ENCODE measurements at places on chromosomes 4 and X.
A peak's percentile ranks its signal among the peaks of the same experiment; 100 is the strongest.

DNA sequence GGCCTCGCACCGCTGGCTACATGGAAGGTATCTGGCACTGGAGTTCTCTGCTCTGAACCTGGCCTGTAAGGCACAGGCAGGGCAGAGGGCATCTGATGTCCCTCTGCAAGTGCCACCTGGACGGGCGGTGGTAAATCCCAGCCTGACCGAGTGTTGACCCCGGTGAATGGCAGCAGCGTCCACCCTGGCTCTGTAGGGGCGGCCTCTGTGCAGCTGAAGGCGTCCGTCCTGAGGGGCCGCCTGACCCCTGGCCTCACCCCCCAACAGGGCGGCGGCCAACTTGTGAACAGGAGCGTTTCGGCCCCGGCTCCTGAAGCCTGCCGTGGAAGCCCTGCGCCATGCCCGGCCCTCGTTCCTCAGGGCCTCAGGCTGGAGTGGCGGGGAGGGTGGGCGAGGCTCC, 51.4 kb downstream of the CPZ start:
- DNase-seq = no peak

DNA sequence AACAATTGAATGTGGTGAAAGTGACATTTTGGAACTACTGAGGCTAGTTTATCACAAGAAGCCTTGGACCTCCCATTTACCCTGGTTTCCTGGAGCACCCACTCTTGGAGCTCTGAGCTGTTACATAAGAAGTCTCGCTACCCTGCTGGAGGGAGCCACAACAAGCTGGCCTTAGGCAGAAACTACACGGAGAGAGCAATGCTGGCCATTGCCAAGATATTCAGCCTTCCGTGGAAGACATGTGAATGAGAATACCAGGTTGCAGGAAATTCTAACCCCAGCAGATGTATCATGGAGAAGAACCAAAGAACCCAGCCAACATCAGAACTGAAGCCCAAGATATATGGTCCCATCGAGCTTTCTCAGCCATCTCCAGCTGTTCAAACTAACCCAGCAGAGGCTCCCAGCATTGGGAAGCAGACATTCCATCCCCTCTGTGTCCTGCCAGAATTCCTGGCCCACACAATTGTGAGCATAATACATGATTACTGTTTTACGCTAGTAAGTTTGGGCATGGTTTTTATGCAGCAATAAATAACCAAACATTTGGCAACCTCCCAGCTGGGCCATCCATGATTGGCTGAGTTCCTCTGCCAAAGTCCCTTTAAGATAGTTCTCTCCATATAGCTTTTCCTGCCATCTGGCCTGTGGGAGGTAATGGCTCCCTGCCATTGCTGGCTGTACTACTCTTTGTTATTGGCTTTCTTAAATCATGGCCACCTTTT, 17.9 kb upstream of the PDE5A start:
- DNase-seq = no peak

DNA sequence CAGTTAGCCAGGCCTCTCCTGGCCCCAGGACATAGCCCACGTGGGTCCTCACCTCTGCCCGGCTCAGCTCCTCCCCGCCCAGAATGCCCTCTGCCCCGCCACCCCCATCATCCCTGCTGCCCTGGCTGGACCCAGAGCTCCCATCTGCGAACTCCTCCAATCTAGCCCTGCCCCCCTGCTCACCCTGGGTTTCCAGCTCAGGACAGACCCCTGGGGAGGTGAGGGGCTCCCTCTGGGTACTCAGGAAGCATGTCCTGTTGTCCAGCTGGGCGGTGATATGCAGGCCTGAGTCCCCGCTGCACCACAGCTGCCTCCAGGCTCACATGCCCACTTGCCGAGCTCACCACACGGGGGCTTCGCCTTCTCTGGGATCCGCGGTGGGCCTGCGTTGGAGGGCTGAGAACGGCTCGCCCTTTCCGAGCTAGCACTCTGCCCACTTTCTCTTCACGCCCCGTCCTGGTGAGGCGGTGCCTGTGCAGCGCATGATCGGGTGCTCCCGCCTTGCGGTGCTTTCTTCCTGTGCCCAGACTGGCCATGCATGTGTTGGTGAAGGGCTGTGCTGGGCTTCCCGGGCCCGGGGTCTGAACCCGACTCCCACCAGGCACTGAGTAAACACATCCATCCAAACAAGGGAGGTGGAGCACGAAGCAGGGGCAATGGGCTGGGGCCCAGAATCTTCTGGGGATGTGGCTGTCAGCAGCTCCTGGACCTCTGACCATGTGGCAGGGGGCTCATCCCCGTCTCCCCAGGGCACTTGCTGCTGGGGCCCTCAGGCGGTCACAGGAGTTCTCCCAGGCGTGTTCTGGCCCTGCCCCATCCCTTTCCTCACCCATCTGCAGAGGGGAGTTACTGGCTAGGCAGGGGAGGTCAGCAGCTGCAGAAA, 74.3 kb downstream of the RGS12 start:
- no peak for DNase-seq

- DNase-seq = no peak
These were observed 430.6 kb downstream of the BCOR start for GRCh38 chrX:39667191-39667590.

DNA sequence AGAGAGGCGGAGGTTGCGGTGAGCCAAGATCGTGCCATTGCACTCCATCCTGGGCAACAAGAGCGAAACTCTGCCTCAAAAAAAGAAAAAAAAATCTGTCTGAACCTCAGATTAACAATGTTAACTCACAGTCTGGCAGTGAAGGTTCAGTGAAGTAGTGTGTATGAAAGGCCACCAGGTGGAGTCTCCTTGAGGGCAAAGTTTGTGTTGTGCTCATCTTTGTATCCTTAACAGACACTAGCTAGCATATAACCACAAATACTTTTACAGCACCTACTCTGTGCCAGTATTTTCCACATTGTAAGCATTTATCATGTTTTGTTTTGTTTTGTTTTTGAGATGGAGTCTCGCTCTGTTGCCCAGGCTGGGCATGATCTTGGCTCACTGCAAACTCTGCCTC, 46.0 kb upstream of the MGST2 start:
- DNase-seq = no peak

DNA sequence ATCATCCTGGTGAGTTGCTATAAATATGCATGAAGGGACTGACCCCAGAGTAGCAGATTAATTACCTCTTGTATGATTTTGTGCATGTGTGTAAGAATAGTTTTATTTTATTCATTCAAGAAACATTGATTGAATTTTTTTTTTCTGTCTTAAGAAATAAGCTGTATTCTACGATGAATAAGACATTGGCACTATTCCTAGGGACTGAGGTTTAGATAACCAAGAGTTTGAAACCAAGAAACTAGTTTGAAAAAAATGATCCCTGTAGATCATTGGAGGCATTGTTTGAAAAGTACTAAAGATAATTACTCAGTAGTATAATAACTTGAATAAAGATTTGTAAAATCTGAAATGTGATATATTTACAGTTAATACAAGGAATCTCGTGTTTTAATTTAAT, 1086.9 kb downstream of the PCDH7 start:
- no peak for DNase-seq

GRCh38 chrX:70554081-70554480, 109.4 kb downstream of the DLG3 start:
- DNase-seq = no peak

DNA sequence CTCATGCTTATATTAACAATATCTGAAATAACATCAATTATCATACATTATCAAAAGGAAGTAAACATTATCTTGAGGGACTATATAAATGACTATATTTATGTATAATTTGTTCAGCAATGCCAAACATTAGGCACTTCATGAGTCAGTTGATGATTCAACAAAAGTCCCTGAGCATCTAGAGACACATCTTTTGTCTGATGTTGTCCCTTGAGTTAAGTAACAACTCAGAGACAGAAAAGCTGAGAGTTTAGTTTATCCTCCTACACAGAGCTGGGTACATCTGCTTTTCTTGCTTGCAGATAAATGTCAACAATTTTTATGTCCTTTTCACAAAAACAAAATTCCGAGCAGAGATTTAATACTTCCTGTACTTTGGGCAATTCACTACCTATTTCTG, 311.1 kb downstream of the INPP4B start:
- DNase-seq = no peak

- no peak for DNase-seq
These were observed 6.1 kb downstream of the XPNPEP2 start for GRCh38 chrX:129744861-129745321.

DNA sequence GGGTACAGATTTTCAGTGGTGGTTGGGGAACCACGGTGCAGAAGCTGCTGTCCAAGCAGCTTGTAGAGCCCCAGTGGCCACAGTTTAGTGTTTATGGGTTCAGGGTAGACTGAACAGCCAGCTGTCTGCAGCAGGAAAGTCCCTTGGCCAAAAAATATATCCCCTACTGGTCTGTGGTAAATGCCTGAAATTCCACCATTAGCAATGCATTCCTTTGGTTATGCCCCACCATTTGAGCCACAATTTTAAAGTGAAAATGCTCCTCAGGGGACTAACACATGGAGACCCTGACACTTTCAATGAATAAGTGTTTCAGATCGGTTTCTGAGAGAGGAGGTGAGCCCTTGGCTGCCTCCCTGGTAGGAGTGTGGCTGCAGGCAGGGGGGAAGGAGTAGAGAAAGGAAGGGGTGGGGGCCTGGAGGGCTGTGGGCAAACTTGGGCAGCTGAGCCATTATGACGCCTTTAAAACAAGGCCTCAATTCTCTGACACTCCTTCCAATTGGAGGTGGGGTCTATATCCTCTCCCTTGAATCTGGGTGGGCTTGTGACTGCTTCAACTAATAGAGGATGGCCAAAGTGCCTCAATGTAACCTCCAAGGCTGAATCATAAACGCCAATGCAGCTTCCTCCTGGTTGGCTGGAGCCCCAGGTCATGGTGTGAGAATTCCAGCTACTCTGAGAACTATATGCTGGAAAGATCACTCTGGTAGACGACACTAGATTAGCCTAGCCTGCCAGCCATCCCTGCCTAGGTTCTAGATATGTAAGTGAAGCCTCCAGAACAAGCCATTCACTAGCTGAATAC, 75.8 kb upstream of the ATP6AP2 start:
- no peak for DNase-seq

DNA sequence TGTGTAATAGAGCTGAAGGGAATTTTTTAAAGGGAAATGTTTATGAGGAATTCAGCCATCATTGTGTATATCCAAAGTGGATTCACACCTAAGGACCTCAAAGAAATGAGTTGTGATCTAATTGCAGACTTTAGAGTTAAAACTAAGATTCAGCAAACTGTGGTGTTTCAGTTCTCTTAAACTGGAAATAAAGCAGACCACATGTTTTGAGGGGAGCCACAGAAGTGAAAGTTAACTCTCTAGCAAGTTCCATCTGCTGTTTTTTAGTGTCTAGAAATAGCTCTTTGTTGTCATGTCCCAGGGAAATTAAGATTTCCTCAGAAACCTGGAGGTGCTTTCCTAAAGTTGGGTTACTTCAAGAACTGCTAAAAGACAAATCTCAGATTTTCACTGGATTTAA, 97.3 kb upstream of the DDX3X start:
- DNase-seq = no peak

- no peak for DNase-seq
These were observed 288.4 kb downstream of the KLHL4 start for GRCh38 chrX:87805829-87806490.

DNA sequence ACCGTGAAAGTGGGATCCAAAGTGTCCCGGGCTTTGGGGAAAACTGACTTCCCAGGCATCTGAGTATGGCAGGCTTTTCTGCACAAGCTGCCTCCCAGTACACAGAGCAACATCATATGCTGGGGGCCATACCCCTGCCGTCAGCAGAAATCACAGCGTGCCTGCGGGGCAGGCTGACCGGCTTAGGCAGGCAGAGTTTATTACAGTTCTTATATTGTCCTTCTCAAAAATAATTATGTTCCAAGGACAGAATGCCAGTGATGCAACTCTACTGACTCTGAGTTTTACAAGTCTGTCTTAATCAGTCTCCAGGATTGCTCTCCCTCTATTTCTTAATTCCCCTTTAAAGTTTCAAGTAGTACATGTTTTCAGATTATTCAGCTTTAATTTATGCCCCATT, 37.0 kb downstream of the IL21 start:
- DNase-seq = no peak

DNA sequence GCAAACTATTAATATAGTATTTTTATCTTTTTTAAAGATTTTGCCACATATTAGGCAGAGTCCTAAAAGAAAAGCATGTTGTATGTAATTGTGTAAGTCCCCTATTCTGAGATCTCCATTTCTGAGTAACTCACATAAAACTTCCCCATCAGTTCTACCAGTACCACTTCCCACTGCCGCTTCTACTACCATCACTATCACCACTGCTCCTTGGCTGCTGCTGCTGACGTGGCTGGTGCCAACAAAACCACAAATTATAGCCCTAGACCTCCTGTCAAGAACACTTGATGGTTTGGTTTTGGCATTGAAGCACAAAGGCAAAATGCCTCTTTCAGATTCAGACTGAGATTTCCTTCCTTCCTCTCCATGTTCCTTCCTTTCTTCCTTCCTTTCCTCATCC, 106.4 kb downstream of the MMRN1 start:
- DNase-seq = no peak

- no peak for DNase-seq
These were observed 45.6 kb downstream of the WDR19 start for GRCh38 chr4:39227906-39228305.

DNA sequence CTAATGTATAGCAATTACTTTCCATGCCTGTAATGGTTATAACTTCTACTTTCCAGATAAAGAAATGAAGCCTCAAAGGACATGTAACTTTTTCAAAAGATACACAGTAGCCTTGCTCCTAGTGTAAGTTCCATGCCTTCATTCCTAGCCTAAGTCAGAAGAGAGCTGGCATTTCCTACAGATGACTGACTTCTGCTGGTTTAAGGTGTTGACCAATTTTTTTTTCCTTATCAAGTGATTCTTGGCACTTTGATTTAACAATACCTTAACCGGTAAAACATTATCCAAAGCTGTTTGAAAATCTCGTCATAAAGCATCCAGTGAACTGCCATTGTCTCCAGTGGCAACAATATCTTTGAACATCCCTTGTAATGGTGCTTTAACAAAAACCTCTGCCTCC, 145.1 kb upstream of the VCX3A start:
- DNase-seq = no peak

- DNase-seq = no peak
These were observed 180.9 kb upstream of the NUDT10 start for GRCh38 chrX:51151734-51152133.

DNA sequence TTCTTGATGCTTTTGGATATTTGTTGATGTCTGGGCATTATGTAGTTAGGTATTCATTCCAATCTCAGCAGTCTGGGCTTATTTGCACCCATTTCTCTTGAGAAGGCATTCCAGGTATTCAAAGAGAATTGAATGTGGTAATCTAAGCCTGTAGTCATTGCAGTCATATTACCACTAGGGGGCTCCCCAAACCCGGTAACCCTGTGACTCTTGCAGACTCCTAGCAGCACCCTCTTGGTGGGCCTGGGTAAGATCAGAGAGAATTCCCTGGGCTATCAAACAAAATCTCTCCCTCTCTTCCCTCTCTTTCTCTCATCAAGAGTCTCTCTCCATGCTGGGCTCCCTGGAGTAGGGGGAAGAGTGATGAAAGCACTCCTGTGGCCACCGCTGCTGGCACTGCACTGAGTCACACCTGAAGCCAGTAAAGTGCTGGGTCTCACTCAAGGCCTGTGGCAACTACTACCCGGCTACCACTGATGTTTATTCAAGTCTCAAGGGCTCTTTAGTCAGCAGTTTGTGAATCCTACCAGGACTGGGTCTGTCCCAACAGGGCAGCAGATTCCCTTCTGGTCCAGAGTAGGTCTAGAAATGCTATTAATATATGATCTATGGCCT, 187.7 kb upstream of the NUDT10 start:
- DNase-seq = peak; percentile 9
